ENCODE measurements at places on chromosomes 16 and 17. TPM values are rescaled to one million over a fixed set of nuclear protein-coding genes. Genes with fewer than 3 reads are reported as not detected.

CBLN1 gene
- total RNA-seq: not detected

NPIPB9 gene
- 1.7 TPM for total RNA-seq

KRTAP4-9 gene
- total RNA-seq: not detected

HP gene
- total RNA-seq: not detected

CD300A gene
- total RNA-seq: not detected

RNF151 gene
- not detected for total RNA-seq

EPOP gene
- total RNA-seq: 2.9 TPM

NME2 gene
- 555 TPM for total RNA-seq

ADCY9 gene
- 13.1 TPM for total RNA-seq

WFDC1 gene
- not detected for total RNA-seq

CCL14 gene
- total RNA-seq: 9.5 TPM

KRTAP9-9 gene
- not detected for total RNA-seq

DNA sequence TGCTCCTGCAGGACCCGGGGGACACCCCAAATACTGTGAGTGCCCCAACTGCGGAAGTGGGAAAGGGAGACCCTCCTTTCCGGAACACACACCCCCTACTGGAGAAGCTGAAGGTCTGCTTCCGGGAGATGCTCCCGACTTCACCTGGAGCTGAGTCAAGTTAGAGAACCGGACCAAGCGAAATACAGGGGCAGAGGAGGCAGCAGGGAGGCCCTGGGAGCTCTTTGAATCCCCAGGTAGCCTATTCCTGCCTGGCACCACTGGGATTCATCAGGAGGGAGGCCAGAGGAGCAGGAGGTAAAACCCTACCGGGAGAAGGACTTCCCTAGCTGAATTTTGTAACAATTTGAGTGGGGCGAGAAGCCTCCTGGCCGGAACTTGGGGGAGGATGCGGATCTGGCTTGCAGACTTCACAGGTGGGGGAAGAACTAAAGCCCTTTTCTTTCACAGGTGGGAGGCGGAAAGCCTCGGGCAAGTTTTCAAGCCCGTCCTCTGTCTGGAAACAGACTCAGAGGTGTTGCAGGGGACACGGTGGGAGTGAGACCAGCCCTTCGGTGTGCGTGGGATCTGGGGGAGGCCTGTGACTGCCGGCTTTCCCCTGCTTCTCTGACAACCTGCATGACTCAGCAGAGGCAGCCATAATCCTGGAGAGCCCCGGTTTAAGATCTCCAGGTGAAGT, 22.4 kb upstream of the TEKT1 start:
- no peak for DNase-seq

DNA sequence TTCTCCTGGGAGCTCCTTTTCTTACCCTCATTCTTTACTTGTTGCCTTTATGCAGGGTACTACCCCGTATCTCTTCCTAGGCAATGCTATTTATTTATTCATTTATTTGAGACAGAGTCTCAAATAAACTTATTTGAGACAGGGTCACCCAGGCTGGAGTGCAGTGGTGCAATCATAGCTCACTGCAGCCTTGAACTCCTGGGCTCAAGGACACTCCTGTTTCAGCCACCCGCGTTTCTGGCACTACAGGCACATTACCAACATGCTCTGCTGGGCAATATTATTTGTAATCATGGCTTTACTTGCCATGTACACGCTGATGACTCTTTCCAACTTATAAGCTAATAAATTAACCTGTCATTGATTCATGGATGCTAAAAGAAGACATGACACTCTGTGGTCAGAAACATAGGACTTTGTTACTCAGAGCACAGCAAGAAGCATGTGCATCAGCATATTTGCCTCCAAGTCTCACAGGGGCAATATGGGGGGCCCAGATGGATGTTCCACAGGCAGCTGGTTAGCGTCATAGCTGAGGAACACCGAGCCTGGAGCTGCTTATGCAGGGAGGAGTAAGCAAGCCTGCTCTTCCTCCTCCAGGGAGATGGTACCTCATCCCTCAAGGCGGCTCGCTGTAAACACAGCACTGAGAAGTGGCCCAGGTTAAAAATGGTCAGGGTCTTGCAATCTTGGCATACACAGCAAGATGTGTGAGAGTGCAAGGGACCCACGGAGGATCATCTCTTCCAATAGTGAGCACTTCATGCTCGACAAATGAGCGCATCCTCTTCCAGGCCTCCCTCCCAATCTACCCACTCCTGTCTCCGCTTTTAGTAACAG, 4.2 kb upstream of the LRRC75A start:
- DNase-seq: no peak

- peak; percentile 36 for DNase-seq
These were observed 684 bp downstream of the SLX4 start for GRCh38 chr16:3610698-3611145.

DNA sequence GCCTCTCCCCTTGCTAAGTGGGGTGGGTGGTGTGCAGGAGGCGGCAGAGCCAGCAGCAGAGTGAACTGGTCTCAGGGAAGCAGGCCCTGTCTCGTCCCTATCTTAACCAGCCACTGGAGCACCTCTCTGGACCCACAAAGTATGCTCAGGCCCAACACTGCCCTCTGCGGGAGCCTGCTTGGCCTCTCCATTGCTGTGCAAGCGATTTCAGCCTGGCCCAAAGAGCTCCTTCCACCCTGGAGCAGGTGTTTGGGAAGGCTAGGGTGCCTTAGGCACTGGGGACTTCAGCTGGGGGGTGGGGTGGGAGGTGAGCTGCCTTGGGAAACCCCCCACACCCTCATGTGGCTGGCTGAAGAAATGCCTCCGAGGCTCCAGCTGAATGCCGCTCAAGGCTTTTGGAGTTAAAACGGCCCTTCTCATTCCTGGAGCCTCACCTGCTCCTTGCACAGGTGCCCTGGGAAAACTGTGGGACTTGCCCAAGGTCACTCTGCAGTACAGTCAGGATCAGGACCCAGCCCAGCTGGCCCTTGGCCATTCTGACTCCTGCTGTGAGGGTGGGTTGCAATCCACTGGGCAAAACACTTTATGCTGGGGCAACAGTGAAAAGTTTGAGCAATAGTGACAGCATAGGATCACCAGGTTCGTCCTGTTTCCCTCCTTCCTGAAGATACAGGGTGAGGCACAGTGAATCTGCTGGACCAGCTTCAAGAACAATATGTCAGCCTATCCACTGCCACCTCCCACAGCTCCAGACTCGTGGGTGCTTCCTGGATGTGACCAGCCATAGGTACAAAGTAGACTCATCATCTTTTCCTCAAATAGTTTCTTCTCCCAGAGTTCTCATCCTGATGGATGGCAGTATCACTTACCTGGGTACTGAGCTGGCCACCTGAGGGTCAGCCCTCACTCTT, 5.9 kb upstream of the UBE2O start:
- DNase-seq: peak; percentile 54

- DNase-seq: peak; percentile 53
These were observed 110.4 kb upstream of the HAS3 start for GRCh38 chr16:68995011-68995504.

GRCh38 chr16:11225677-11226549, 30.1 kb downstream of the SOCS1 start:
- no peak for DNase-seq

DNA sequence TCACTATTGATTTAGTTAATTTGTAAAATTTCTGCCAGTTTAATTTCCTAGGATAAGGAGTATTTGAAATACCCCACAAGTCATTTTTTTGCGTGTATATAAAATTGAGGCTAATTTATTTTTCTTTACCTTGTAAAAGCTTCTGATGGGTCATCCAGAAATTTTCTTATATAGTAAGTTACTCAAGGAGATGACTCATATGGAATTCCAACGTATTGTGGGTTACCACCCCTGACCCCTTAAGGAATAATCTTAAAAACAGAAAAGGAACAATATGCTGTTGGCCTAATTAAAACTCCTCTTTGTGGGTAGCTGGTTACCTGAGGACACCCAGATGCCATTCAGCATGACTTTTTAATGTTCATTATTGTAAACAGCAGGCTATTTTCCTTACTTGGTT, 13.6 kb downstream of the HEATR6 start:
- DNase-seq: peak; percentile 10

- no peak for DNase-seq
These were observed 15.3 kb downstream of the RNF43 start for GRCh38 chr17:58402047-58402446.

- DNase-seq: no peak
These were observed 9.8 kb upstream of the KRT31 start for GRCh38 chr17:41407226-41407625.

GRCh38 chr17:38538906-38539305, 66.8 kb downstream of the SRCIN1 start:
- no peak for DNase-seq

DNA sequence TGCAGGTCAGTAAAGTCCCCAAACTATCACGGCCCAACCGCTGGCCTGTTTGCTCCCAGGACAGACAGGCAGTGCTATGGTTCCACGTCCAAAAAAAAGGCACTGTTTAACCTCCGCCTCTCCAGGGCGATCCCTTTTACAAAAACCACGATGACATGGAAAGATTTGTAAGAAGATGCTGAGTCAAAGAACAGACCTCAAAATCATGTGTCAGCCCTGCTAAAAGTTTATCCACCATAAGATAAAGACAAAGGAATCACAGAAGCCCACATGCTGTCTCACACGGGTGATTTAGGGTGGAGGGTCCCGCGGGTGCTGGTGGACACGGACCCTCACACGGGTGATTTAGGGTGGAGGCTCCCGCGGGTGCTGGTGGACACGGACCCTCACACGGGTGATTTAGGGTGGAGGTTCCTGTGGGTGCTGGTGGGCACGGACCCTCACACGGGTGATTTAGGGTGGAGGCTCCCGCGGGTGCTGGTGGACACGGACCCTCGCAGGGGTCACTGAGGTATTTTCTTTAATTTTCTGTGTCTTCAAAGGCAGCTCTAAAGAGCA, 117.2 kb upstream of the METRNL start:
- no peak for DNase-seq

DNA sequence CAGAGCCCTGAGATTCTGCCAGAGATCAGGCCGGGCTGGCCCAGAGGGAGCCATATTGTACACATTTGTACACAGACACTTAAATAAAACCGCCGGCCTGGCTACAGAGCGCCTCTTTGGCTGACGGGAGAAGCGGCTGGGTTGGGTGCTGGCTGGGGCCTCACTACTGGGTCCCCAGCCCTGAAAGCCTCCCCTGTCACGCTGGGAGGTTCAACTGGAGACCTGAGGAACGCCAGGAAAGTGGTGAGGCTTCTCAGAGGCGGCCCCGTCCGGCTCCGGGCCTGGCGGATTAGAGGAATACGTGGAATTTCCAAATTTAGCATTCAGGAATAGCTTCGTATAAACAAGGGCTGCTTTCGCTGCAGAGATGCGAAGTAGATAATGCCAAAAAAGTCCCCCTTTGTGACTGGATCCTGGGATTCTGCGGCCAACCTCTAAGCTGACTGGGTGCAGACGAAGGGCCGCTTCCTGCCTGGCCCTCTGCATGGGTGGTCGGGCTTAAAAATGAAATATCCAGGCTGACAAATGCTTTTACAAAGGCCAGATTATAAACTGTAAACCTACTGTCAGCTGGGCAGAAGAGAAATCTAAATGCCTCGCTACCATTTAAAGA, 252.4 kb downstream of the IRF8 start:
- DNase-seq: no peak

- DNase-seq: peak; percentile 38
These were observed 13.8 kb upstream of the SP2 start for GRCh38 chr17:47882247-47882646.

DNA sequence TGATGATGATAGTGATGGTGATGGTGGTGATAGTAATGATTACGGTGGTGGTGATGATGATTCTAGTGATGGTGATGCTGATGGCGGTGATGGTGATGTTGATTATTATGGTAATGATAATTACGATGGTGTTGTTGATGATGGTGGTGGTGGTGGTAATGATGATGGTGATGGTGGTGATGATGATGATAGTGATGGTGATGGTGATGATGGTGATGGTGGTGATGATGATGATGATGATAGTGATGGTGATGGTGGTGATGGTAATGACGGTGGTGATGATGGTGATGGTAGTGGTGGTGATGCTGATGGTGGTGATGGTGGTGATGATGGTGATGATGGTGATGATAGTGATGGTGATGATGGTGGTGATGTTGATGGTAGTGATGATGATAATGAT, 370.0 kb downstream of the CDH13 start:
- DNase-seq: no peak

- no peak for DNase-seq
These were observed 503.9 kb downstream of the CDH11 start for GRCh38 chr16:64617836-64618476.

DNA sequence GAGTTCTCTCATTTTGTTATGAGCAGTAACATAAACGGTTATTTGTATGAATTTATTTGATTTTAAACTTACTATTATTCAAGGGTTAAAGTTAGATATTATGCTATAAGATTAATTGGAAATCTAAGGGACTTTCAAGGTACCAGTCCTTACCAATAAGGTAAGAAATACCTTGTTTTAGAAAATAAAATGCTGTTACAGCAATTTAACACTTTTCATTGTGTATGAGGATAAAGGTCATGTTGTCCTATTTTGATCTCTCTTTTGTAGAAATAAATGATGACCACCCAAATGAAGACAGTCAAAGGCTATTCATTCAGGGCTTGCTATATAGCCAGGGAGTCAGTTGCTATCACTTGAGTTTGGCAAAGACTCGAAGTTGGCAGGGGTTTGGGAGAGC, 1185.9 kb upstream of the GOT2 start:
- no peak for DNase-seq

DNA sequence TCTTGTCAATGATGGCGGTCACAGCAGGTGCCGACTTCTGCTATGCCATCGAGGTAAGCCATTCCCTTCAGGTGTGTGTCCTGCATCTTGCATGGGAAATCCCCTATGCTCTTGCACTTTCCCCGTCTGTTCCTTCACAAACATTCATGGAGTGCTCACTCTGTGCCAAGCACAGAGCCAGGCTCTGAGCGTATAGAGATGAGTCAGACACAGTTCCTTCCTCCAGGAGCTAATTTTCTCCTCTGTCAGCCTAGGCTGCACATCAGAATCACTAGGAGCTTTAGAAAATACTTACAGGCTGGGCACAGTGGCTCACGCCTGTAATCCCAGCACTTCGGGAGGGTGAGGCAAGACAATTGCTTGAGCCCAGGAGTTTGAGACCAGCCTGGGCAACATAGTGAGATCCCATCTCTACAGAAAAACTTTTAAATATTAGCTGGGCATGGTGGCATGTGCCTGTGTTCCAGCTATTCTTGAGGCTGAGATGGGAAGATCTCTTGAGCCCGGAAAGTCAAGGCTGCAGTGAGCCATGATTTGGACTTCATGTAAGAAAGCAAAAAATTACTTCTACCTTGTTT, 14.1 kb downstream of the PRMT7 start:
- DNase-seq: peak; percentile 69

- DNase-seq: no peak
These were observed 32.5 kb downstream of the PHKB start for GRCh38 chr16:47493381-47494337.

- no peak for DNase-seq
These were observed 21.8 kb upstream of the DNAI2 start for GRCh38 chr17:74252211-74252610.

- peak; percentile 51 for DNase-seq
These were observed 19.5 kb downstream of the MINK1 start for GRCh38 chr17:4852567-4853207.

GRCh38 chr16:4667203-4667963, 26.0 kb upstream of the NUDT16L1 start:
- DNase-seq: no peak

DNA sequence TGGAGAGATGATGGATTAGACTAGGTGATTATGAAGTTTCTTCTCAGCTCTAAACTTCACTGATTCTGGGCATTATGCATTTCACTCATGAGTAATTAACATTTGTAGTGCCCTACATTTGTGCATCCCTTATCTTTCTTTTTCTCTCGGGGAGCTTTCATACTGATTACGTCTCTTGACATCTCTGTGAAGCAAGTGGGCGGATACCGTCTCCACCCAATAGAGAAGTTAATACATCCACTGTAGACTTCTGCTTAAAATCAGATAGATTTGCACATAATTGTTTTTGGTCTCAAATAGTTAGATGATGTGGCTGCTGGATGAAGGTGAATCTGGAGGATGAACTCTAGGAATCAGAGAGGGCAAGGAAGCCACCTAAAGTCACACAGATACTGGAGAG, 653.6 kb upstream of the EEF2KMT start:
- no peak for DNase-seq

All from endothelial cell of umbilical vein (primary cell).